Cardiac fibroblast (primary cell): ENCODE measurements at places on chromosomes 7 and 10.

- no peak for DNase-seq
Measured at GRCh38 chr10:22992621-22993020, 64.8 kb downstream of the ARMC3 start.

DNA sequence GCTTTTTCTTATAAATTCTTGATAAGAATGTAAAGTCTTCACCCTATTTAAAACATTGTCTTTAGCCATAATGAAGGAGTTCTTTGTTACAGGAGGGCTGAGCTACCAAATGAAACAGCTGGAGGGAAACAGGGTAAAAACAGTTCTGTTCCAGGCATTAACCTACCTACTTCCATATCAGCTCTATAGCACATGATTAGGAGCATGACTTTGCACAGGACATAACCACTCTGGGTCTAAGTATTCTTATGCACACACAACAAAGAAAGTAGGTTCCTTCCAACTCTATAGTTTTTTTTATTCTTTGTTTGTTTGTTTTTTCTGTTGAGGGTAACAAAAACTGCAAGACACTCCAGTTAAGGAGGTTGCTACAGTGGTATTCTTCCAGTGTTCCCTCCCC is 52.7 kb downstream of the SCIN start:
- no peak for DNase-seq

DNA sequence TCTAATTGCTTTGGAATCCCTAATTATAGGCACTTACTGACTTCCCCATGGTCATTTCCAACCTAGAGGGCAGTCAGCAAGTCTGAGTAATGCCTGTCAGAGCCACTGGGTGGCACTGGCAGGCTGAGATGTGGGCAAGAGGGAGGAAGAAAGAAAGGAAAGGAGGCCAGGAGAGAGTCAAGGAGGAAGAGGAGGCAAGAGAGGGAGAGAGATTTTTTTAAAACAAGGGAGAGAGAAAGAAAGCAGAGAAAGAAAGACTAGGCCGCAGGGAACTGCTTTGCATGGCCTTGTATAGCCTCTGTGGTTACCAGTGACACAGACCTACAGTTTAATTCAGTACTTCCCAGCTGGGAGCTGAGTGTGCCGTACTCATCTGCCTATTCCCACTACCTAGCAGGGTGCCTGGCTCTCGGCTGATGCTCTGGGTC is 210.4 kb upstream of the ADO start:
- DNase-seq, result peak; percentile 71

- no peak for DNase-seq
Measured at GRCh38 chr7:29255199-29255878, 60.8 kb downstream of the CHN2 start.

DNA sequence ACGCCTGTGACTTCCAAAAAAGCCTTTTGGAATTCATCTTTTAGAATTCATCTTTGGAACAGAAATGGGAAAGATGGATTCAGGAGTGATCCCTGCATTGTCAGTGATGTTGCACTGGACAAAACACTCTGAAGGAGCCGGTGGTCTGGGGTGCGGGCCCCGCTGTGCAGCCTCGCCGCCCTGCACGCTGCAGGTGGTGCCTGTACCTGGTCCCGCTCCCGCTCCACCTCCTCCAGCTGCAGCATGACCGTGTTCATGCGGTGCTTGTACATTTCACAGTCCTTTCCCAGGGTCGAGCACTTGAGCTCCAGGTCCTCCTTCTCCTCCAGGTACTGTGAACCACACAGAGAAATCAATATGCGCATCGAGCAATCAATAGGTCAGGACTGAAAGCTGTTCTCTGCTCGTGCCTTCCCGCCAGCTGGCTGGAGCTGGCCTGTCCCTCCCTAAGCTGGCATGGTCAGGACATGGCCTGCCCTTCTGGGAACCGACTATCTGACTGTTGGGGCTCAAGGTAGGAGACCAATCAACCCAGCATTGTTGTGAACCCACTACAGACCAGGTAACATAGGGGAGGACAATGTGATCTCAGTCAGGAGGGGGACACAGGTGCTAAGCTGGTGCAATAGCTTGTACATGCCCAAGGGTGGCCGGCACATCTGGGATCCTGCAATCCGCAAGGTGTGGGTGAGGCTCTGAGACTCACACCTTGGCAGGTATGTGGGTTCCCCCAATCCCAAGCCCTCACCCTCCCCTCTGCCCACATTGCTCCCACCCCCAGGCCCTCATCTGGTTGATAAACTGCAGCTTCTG is 93.8 kb upstream of the GNA12 start:
- DNase-seq, result no peak

DNA sequence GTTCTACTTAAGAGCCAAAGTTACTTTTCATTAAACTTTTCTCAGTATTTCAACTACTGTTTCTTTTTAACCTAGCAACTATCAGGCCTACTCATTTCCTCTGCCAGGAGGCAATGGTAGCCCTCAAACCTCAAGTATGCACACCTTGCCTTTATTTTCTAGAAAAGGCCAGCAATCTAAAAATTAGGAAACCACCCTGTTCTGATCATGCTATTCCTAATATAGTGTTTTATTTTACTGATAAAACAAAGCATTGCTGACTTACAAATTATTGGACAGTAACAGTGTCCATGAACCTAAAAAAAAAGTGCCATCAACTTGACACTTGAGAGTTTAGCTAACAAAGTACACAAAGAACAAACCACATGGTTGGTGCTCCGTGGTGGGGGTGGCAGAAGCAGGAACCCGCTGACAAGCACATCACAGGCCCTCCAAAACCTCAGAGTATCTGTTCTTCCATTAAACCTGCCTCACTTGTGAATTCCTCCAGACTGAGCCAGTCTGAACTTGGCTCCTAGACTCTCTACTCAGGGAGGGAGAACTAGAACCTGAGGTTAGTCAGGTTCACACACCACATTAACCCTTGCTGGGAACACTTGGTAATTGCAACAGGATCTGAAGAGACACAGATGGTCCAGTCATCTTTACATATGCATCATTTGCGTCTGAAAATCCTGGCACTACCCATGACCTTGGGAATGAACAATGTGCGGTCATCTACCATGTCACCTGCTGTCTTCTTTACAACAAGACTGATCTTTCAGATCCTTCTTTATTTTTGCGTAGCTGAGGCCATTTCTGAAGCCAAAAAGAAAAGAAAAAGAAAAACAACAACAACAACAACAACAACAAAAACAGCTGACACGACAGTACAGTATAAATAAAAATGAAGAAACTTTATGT is 31.9 kb downstream of the PIP4K2A start:
- peak; percentile 66 for DNase-seq

- DNase-seq, result no peak
Measured at GRCh38 chr7:140160308-140160707, 16.5 kb downstream of the KDM7A start.
